ENCODE measurements at places on chromosomes 1 and 21.

- DNase-seq: no peak
These were observed 29.3 kb upstream of the USP1 start for GRCh38 chr1:62407398-62408009.

- DNase-seq: no peak
These were observed 67.4 kb downstream of the KCNJ6 start for GRCh38 chr21:37848721-37849490.

- no peak for DNase-seq
These were observed 4.5 kb downstream of the TMEM125 start for GRCh38 chr1:43274125-43274803.

- DNase-seq: no peak
These were observed 69.5 kb upstream of the CLDN14 start for GRCh38 chr21:36549470-36549869.

DNA sequence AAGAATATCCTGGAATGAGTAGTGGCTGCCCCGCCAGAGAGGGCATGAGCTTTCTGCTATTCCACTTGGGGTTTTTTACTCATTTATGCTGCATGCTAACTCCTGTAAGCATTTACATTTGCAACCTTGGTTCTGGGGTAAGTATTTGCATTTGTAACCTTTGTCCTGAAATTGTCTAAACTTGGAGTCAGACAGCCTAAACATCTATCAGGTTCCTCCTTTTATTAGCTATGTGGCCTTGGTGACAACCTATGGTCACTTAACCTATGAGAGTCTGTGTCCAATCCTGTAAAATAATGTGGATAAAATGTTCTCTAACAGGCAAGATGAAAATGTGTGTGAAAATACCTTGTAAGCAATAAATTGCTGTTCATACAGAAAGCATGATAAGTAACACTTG lies 8.9 kb upstream of the ZMYM4 start:
- no peak for DNase-seq

GRCh38 chr1:230243583-230244353 lies 176.7 kb downstream of the GALNT2 start:
- DNase-seq: no peak

DNA sequence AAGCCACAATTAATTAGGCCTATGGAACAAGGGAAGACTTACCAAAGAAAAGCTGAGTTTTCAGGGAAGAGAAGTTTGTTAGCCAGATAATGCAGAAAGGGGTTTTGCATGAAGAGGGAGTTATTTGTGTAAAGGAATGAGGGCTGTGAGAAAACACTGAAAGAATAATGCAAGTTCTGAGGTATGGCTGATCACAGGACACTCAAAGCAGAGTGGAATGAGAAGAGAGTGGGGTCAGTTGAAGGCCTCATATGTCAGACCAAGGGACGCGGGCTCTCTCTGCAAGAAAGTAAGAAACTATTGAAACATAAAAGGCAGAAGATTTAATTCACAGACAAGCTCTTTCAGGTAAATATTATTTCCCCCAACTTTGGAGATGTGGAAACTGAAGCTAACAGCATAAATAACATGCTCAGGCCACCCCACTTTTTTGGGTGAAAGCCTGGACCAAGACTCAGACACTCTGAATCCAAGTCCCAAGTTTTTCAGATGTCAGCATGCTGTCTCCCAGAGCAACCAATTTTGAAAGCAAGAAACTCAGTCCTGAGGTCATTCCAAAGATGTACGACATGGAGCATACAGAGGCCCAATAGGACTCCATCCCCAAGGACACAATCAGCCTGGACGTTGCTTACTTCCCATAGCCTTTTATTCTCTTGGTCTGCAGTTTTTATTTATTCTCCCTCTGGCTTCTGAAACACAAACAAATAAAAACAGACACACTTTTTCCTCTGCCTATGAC lies 47.3 kb upstream of the FGGY start:
- no peak for DNase-seq

GRCh38 chr1:24728982-24729381 lies 16.3 kb upstream of the CLIC4 start:
- no peak for DNase-seq

DNA sequence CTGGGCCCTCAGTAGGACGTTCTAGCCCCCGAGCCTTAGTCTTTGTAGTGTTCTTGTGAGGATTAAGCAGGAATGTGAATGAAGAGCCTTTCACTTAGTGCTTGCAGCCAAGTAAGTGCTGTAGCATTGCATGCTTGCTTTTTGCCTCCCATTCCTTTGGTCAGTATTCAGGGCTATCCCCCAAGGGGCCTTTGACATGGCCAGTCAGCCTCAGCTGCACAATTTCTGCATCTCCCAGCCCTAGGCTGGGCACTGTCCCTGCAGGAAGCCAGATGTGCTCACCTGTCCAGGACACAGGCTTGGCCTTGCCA lies 30.5 kb downstream of the SOX13 start:
- no peak for DNase-seq

- no peak for DNase-seq
These were observed 14.1 kb upstream of the STXBP3 start for GRCh38 chr1:108732398-108732797.

DNA sequence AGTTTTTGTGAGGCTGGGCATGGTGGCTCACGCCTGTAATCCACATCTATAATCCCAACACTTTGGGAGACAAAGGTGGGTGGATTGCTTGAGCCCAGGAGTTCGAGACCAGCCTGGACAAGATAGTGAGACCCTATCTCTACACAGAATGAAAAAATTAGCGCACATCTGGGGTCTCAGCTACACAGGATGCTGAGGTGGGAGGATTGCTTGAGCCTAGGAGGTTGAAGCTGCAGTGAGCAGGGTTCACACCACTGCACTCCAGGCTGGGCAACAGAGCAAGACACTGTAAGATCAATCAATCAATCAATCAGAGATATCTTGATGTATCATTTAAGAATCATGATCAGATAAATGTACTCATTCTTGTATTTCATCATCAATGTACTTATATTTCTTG lies 7.1 kb downstream of the ZYG11B start:
- DNase-seq: no peak

DNA sequence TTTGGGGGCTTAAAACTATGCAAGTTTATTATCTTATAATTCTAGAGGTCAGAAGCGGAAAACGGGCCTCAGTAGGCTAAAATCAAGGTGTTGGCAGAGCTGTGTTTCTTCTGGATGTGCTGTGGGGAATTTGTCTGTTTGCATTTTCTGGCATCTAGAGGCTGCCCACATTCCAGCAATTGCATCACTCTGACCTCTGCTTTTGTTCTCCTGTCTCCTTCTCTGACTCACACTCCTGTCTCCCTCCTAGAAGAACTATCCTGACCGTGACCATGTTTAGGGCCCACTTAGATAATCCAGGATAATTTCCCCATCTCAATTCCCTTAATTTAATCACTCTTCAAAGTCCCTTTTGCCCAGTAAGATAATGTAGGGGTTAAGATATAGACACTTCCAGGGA lies 127.4 kb upstream of the DEPDC1 start:
- no peak for DNase-seq

- DNase-seq: no peak
These were observed 2.0 kb downstream of the LRRN2 start for GRCh38 chr1:204683284-204684205.

GRCh38 chr1:11802616-11802972 lies 3.2 kb downstream of the MTHFR start:
- no peak for DNase-seq

- no peak for DNase-seq
These were observed 4.8 kb downstream of the FAM3B start for GRCh38 chr21:41321211-41321907.

- no peak for DNase-seq
These were observed 20.3 kb upstream of the IPO9 start for GRCh38 chr1:201808633-201808990.

GRCh38 chr1:205309741-205310140 lies 11.8 kb downstream of the NUAK2 start:
- DNase-seq: no peak

GRCh38 chr1:158021721-158022120 lies 28.3 kb downstream of the KIRREL1 start:
- DNase-seq: no peak

- DNase-seq: no peak
These were observed 30.0 kb upstream of the S100A7 start for GRCh38 chr1:153490272-153491051.

GRCh38 chr1:191343816-191344215 lies 814.4 kb upstream of the RGS18 start:
- no peak for DNase-seq

DNA sequence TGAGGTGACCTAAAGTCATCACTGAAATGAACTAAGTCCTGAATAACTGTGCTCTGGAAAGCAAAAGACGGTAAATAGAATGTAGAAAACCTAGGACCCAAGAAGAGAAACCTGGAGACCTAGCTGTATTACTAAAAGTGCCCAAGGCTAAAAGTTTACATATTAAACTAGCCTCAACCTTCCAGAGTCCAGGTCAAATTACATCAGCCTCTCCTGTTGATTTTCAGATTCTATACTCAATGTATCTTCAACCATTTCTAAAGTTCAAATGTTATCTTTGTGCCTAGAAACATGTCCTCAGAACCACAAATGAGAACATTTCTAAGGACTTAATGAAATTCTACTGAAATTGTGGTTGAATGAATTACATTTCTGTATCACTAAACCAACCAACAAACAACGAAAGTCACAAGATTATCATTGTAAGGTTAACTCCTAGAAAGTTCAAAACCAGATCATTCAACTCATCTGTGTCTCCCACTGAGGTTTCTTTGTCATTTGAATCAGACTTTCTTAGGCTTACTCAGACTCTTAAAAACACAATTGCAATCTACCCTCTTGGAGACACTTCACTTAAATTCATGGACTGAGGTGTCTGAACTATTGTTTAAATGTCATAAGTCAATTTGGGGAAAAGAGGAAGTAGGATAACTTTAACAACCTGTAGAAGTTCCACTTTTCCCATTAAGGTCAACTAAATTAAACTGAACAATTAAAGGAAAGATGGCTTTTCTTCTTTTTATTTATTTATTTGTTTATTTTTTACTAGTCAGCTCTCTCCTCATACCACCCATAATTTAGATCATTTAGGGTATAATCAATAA lies 207.7 kb downstream of the BARHL2 start:
- DNase-seq: no peak

- no peak for DNase-seq
These were observed 359 bp downstream of the LRRC3 start for GRCh38 chr21:44455524-44456213.

DNA sequence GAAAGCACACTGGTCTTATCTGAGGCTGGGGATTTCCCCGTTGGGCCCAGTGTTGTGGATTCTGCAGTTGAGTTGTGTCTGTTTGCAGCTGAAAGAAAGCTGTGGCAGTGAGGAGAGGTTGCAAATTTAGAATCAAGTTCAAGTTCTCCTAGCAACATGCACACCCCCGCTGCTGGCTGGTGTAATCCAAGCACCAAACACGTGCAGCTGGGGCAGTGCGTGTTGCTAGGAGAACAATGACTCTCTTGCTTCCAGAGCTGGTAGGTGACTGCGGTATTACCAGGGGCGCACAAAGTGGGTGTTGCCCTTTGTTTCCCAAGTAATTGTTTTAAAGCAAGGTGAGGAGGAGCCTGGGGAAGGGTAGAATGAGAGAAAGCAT lies 91.5 kb downstream of the IER5 start:
- DNase-seq: no peak

DNA sequence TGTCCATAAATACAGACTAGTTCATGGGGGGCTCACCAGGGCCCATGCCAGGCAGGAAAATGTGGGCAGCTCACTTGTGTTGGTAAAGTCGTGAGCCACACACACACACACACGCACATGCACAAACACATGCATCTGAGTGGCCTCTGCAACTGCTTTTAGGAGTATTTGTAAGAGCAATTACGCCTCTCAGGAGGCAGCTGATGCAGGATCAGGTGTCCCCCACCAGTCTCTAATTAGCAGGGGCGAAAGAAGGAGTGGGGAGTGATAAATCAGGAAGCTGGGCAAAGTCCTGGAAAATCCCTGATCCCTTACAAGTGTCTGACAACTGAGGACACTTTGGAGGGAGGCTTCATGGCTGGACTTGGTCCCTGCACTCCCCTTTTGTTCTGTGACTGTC lies 5.7 kb upstream of the IVL start:
- DNase-seq: no peak

GRCh38 chr1:165383067-165383466 lies 26.6 kb upstream of the LMX1A start:
- no peak for DNase-seq

- DNase-seq: no peak
These were observed 166.5 kb downstream of the TPR start for GRCh38 chr1:186208405-186209129.

- DNase-seq: no peak
These were observed 28.8 kb upstream of the TMPRSS2 start for GRCh38 chr21:41536827-41537103.

DNA sequence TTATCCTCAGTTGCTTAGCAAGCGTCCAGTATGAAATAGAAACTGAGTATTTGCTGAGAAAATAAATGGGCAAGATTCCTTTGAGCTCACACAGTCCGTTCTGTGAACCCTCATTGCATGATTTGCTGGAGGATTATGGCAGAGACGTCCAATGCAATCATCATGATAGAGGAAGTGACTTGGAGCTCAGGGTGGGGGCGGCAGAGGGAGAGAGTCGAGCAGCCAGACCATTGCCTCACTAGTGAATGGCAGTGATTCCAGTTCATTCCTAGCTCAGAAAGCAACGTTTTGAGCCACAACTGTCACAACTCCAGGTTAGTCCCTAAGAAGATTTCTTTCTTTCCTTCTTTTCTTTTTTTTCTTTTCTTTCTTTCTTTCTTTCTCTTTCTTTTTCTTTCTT lies 27.5 kb upstream of the COL9A2 start:
- DNase-seq: no peak

DNA sequence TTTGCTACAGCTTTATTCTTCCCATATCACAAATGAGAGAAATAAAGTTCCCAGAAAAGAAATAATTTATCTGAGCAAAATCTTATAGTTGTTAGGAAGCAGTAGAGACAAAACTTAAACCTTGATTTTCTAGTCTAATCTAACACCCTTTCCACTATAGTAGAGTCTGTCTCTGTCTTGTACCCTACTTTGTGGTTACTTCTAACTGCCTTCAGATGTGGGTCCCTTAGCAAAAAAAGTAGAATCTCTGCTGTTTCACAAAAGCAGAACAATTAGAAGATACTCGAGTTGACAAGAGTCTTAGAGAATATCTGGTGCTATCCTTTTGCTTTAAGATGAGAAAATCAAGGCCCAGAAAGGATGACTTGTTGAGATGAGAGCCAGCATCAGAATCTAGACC lies 48.1 kb upstream of the FGGY start:
- no peak for DNase-seq

Data from stimulated activated CD4-positive, alpha-beta T cell treated with anti-CD3 and anti-CD28 coated beads, Interleukin-1b, Interleukin-23, amount 100 ng/mL, for 1 hour (primary cell).